ENCODE measurements at places on chromosomes 12 and 14.
A peak's percentile ranks its signal among the peaks of the same experiment; 100 is the strongest.

GRCh38 chr12:1328391-1328790, 266.0 kb downstream of the FBXL14 start:
- no peak for DNase-seq

DNA sequence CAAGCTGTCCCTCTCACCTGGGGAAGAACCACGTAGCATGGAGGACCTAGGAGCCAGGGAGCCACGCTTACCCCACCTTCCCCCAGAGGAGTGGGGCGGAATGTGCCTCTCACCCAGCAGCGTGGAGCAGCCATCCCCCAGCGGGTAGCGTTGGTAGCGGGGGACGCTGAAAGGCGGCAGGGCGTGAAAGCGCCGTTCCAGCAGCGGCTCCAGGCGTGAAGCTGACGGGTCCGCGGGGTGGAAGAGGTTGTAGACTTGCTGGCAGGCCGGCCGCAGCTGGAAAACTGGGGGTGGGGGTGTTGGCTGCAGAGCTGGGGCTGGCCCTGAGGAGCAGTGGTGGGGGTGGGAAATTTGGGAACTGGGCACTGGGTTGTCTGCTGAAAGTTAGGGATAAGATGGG, 11.9 kb downstream of the ARL6IP4 start:
- DNase-seq = no peak

DNA sequence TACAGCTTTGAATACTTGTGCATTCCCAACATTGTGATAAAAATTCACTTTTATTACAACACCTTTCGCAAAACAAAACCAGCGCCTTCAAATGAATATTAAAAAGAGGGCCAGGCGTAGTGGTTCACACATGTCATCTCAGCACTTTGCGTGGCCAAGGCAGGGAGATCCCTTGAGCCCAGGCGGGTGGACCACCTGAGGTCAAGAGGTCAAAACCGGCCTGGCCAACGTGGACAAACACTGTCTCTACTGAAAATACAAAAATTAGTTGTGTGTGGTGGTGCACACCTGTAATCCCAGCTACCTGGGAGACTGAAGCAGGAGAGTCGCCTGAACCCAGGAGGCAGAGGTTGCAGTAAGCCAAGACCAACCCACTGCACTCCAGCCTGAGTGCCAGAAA, 42.8 kb downstream of the HNRNPC start:
- no peak for DNase-seq

DNA sequence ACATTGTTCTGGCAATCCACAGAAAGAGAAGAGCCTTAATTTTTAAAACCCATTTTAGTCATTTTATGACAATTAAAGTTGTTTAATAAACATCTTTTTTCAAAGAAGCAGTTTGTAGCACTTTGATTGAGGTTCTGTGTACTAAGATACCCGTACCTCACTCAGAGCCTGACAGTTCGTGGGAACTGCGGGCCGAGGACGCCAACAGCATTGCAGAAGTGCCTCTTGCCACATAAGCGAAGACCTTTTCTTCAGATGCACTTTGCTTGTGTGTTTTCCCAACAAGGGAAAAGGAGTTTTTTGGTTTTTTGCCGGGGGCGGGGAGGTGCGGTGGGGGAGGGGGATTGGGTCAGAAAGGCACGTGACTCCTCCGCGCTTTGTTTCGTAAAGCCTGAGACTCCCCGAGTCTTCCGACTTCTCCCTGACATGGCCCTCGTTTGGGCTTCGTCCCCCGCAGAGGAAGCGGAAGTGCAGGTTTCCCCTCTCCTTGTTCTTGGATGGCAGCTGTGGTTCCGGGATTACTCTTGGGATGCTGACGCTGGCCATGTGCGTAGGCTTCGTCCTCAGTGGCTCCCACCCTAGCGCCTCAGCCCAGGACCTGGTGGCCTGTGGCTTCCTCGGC, 70.8 kb downstream of the WDR20 start:
- no peak for DNase-seq

GRCh38 chr14:44828023-44828422, 133.7 kb downstream of the KLHL28 start:
- no peak for DNase-seq

DNA sequence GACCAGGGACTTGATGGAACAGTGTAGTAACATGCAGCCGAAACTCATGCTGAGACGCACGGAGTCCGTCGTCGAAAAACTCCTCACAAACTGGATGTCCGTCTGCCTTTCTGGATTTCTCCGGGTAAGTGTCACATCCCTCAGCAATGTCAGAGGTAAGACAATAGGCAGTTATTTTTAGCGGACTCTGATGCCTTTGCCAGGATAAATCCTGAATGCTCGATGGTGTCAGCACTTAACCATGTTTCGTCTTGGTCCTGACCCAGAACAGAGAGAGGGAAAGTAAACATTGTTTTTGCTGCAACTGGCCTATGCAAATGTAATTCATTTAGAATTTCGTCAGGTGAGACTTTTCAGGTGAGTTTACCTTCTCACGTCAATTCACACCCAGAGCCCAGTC, 112.3 kb downstream of the PLXNC1 start:
- no peak for DNase-seq

GRCh38 chr14:90242444-90242843, 13.9 kb upstream of the PSMC1 start:
- DNase-seq = no peak

- DNase-seq = no peak
These were observed 35.8 kb upstream of the KCNA1 start for GRCh38 chr12:4873947-4874346.

GRCh38 chr14:23665302-23666016, 29.3 kb downstream of the DHRS2 start:
- DNase-seq = no peak

DNA sequence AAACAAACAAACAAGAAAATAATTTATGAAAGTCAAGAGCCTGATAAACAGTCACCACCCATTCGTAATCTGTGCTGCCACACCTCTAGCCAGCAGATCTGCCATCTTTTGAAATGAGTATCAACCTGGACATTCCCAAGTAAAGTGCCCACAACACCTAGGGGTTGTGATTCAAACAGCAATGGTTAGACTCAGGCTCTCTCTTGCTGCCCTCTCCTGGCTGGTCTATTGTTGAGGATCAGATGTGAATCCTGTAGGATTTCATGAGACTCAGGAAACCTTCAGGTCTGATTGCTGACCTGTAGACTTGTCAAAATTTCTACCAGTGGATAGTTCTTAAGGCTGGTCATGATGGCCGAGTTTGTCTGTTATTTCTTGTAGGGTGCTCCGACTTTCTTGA, 26.8 kb downstream of the DGLUCY start:
- peak; percentile 50 for DNase-seq

DNA sequence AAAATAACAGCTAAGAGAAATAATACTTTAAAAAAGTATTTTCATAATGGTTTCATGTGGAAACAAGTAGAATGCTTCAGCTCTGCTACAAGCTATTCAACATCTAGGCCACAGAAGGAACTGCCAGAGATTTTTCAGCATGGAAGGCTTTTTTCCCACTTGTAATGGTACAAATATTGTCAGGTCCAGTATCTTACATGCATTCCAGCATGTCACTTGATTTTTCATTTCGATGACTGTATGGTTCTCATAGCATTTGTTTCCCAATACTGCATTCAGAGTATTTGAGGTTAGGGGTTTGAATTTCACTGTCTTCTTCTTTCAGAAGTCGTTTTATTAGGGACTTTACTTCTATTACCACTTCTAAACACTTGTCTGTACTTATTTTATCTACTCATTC, 1701.5 kb upstream of the FLRT2 start:
- no peak for DNase-seq

GRCh38 chr14:104111301-104112112, 26.0 kb downstream of the ASPG start:
- no peak for DNase-seq

GRCh38 chr12:65511134-65511834, 232.8 kb downstream of the MSRB3 start:
- no peak for DNase-seq

DNA sequence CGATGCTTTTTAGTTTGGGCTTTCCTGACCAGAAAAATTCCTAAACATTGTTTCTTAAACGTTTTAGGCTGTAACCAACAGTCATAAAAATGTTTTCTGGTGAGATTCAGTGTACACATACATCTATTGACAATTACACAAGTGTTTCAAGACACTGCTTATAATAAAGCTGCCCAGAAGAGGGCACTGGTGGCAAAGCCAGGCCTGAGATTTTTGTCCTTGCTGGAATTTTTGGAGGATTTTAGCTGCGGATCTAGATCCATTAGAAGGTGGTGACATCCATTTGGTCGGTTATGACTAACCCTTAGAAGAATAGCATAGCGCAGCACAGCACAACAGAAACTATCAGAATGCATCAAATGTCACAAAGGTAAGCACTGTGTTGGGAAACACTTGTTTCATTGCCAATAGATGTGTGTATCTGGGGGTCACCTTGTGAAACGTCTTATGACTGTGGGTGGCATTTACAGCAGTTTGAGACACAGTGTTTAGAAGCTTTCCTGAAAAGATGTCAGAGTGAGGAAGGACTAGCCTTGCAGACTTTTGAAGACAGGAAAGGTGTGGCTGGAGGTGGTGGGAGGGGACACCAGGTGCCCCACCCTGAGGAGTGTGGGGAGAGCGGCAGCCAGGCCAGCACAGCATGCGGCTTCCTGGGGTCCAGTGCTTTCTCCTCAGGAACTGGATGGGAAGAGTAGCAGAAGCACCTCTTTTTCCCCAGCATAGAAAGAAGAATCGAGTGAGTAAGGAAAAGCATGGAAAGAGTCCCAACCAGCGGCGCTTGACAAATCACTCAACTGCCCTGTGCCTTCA, 54.7 kb upstream of the FKBP4 start:
- DNase-seq = peak; percentile 40

- no peak for DNase-seq
These were observed 30.9 kb downstream of the RTRAF start for GRCh38 chr14:52020161-52020714.

- no peak for DNase-seq
These were observed 358.6 kb downstream of the VRK1 start for GRCh38 chr14:97155814-97156213.

DNA sequence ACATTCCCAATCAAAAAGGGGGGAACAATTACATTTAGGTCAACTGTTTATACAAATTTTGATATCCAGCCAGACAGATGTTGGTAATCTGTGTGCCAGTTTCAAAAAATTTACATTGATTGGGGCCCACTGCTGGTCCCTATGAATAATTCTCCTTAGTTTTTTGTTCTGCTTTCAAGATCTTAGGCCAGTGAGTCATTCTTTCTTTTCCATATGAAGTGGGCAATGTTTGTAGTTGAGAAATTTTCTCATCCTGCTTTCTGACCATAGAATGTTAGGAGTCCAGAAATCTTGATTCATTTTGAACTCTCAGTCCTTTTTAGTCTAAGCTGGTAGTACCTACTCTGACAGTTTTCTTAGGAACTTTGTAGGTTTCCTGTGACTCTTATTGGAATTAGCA, 244.3 kb downstream of the DIO2 start:
- no peak for DNase-seq

- no peak for DNase-seq
These were observed 108.1 kb downstream of the ETV6 start for GRCh38 chr12:11757531-11757930.

DNA sequence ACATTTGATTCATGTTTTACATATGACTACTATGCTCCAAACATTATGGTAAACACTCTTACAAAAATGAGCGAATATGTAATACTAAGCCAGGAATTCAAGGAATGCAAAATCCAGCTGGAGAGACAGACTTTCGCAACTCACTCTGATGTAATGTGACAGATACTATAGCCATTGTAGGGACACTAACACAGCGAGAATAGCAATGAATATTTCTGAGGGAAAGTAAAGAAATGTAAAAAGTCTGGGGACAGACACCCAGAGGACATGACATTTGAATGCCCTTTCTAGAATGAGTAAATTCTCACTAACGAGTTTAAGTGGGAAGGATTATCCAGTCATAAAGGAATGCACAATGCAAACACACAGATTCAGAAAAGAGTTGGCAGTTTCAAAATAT, 121.9 kb downstream of the PIK3C2G start:
- DNase-seq = no peak

GRCh38 chr12:85951823-85952222, 77.7 kb downstream of the NTS start:
- DNase-seq = no peak

DNA sequence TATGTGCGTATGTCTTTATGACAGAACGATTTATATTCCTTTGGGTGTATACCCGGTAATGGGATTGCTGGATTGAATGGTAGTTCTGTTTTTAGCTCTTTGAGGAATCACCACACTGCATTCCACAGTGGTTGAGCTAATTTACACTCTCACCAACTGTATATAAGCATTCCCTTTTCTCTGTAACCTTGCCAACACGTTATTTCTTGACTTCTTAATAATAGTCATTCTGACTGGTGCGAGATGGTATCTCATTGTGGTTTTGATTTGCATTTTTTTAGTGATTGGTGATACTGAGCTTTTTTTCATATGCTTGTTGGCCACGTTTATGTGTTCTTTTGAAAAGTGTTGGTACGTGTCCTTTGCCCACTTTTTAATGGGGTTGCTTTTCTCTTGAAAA, 49.7 kb downstream of the FRS2 start:
- DNase-seq = no peak

DNA sequence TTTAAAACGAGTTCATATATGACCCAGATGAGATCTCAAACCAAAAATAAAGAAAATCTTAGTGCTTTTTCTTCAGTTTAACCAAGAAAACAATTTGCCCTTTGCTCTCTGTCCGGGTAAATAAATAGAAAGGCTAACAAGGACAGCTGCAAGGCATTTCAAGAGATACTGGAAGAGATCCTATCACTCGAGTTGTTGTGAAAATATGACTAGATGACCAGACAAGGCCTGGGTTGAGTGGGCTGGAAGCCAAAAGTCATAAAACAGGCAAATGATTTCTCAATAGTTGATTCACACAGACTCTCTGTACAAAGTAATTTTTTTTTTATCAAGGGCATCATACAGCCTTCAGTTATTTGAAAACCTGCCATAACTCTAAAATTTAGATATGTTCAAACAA, 55.9 kb upstream of the AVPR1A start:
- no peak for DNase-seq
